ENCODE measurements at places on chromosomes 11 and 22.

- DNase-seq: no peak
These were observed 17.8 kb upstream of the PATZ1 start for GRCh38 chr22:31363885-31364465.

DNA sequence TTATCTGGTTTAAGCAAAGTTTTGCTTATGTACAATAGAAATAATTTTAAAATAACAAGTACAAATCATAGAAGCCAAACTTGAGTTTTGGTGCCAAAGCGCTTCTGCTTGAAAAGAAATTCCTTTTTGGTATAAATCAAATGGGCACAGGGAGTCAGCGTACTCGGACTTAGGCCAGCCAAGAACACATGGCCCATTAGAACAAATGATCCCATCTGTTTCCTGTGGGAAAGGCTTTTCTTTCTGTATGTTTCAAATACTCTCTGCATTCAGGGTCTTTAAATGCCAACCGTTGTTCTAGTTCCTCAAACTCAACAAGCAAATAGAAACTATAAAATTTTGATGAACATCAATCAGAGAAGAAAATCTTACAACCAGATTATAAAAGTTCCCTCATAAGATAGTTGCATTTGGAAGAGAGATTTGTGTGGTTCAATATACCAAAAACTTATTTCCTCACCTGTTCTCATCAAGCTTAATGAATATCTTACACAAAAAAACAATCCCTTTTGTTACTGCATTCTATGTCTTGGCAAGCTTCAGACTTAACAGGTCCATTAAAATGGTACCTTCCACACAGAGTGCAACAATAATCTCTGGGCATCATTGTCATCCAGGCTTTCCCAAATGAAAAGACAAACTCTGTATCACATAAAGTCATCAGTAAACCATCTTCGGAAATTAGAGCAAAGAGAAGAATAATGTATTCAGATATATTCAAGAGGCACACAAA is 739.8 kb upstream of the API5 start:
- DNase-seq: no peak

DNA sequence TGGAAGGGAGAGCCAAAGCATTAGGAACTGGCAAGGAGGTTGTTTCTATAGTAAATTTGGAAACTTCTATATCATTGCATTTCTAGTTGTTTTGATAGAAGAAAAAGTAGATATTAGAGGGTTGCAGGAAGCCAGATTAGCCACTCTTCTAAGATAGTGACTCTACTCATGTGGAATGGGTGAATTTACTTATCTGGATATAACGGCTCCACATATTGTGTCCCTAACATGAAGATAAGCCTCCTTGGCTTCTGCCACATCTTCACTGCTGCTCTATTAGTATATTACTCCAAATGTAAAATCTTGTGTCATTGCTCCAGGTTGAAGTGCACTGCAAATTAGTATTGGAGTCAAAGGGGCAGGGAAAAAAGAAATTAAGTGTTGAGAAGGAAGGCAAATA is 283.3 kb downstream of the CASP12 start:
- no peak for DNase-seq

DNA sequence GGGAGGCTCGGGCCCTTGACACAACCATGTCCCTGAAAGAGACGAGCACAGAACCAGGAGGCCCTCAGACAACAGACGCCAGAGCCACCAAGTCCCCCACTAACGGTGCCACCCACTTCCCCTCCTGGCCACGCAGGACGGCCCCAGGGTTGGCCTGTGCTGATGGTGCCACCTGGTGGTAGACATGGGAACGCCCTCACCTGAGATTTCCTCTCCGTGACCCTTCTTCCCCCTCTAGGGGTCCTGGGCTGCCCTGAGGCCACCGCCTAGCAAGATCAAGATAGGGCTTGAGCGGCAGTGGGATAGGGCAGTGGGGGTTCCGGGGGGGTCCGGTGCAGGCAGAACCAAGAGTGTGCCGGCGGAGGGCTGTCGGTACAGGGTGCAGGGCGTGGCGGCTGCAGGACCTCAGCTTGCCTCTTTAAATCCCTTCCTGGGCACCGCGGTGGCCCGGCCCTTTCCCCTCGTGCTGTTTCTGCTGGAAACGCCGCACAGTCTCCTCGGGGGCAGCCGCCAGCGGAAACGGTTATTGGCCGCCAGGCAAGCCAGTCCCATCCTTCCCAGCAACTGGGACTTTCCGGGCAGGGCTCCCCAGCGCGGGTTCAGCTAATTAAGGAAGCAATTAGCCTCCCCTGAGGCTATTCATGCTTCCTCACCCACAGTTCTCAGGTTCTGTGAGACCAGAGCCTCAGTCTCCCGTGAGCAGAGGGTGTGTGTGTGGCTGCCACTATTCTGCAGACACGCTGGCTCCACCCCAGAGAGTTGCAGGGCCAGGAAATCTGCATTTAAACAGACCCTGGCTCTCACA is 5.5 kb upstream of the NFAM1 start:
- DNase-seq: peak; percentile 28

DNA sequence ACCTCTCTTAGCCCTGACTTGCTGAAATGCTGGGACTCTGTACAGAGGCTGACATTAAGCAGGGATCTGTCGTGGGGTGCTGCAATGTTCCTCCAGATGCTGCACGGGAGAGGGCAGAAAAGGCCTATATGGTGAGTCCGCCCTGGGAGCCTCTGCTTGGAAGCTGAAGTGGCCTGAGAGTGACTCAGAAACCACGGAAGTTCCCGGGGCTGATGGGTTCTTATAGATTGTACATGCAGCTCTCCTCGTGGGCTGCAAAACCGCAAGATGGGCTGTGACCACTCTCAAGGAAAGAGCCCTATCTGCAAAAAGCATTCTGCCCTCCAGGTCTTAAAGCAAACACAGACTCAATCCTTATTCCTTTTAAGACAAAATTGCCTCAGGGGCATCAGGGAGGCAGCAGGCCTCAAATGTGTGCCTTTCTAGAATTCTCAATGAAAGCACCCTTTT is 5.8 kb upstream of the SLC43A3 start:
- DNase-seq: peak; percentile 61

DNA sequence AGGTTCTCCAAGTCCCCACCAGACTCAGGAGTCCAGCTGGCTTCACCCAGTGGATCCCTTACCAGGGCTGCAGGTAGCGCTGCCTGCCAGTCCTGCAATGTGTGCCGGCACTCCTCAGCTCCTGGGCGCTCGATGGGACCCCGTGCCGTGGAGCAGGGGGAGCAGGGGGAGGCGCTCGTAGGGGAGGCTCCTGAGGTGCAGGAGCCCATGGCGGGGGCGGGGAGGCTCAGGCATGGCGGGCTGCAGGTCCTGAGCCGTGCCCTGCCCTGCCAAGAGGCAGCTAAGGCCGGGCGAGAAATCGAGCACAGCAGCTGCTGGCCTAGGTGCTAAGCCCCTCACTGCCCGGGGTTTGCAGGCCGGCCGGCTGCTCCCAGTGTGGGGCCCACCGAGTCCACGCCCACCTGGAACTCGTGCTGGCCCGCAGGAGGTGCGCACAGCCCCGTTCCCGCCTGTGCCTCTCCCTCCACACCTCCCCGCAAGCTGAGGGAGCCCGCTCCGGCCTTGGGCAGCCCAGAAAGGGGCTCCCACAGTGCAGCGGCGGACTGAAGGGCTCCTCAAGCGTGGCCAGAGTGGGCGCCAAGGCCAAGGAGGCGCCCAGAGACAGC is 792.9 kb upstream of the CCDC179 start:
- no peak for DNase-seq

DNA sequence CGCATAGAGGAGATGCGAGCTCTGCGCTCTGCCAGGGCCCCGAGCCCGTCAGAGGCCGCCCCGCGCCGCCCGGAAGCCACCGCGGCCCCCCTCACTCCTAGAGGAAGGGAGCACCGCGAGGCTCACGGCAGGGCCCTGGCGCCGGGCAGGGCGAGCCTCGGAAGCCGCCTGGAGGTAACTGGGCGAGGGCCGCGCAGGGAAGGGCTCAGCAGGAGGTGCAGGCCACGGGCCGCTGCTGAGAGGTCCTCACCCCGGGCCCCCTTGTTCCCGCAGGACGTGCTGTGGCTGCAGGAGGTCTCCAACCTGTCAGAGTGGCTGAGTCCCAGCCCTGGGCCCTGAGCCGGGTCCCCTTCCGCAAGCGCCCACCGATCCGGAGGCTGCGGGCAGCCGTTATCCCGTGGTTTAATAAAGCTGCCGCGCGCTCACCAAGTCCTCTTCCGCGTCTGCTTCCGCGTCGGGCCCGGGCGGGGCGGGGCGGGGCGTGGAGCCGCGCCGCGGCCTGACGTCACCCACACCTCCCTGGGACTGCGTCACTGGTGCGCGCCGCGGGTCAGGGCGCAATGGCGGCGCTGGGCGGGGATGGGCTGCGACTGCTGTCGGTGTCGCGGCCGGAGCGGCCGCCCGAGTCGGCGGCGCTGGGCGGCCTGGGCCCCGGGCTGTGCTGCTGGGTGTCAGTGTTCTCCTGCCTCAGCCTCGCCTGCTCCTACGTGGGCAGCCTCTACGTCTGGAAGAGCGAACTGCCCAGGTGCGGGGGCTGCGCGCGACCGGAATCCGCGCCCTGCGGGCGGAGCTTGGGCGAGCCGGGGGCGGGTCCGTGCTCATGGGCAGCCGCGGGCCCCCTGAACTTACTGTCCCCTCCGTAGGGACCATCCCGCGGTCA is at the start of gene RCE1:
RCE1 (plus strand) TSS at position 546 of the 880 bp plus-strand sequence; CDS start at position 561, 15 bp downstream.
- peak; percentile 65 for DNase-seq

DNA sequence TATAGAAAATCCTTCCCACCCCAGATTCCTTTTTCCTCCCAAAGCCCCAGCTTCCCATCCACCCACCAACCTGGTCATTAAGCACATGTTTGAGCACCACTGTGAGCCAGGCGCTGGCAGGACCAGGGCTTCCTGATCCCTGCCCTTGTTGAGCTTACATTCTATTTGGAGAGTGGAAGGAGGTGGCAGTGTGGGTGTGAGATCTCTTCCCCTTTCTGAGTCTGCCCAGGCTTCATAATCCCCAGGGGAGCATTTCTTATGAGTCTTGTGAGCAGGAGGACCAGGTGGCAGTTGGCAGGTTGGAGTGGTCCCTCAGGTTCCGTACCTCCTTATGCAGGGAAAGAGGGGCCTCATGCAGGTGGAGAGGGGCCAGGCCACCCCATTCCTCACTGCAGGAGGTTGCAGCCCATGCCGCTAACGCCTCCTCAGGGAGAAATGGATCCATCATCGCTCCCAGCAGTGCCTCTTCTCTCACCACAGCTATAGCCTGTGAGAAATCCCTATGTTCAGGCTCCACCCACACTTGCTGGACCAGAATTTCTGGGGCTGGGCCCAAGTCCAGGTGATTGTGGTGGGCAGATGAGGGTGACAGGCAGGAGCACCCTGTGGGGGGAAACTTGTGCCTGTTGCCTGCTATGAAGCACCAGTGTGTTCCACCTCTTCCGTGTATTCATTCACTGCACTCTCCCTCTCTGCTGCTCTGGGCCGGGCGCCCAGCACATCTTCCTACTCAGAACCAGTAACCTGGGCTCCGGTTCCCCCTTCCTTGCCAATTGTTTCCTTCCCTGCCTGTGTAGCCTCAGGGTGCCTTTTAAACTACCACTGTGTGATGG is 23.5 kb downstream of the UBE2L3 start:
- DNase-seq: no peak

- no peak for DNase-seq
These were observed 2.1 kb downstream of the AIP start for GRCh38 chr11:67484847-67485311.

DNA sequence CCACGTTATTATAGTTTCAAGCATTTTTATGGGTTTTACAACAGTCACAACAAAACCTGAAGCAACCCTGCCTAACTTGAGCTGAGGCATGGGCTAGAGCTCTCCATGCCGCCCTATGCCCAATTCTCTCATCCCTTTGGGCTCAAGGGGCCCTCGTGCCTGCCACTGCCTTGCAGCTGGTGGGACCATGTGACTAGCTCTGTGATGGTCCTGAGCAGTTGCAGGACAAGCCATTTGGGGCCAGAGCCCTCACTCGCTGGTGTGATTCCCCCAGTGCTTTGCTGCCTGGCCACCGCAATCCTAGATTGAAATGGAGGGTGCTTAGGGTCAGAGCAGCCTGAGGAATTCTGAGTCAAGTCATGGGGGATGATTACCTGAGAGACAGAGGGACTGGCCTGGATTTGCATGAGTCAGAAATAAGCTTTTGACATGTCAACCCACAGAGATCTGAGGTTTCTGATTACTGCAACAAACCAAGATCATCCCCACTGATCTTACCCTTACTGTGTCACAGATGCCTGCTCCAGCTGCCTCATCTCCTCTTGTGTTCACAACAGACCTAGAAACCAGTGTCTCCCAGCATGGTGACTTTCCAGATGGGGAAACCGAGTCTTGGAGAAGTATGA is 323.7 kb downstream of the BRD1 start:
- no peak for DNase-seq

- DNase-seq: no peak
These were observed 858 bp upstream of the APOBEC3A start for GRCh38 chr22:38956551-38956950.

DNA sequence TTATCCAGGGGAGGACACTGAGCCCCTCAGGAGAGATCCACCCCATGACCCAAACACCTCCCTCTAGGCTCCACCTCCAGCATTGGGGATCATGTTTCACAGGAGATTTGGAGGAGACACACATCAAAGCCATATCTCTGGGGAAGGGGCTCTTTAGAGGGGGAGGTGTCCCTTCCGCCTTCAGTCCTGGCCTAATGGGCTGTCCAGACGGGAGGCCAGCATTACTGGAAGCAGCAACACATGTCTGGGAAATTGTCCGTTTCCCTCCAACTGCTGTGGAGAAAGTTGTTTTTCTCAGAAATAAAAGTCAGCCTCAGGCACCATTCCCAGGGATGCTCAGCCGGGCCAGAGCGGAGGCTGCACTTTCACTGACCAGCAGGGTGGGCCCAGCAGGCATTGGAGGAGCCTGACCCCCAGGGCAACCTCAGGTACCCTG is 9.5 kb downstream of the CACNA1I start:
- DNase-seq: no peak

- no peak for DNase-seq
These were observed 20.5 kb upstream of the SLC17A6 start for GRCh38 chr11:22317656-22318055.

GRCh38 chr11:72684236-72684912 is 10.2 kb upstream of the PDE2A start:
- DNase-seq: no peak
